Left lung (tissue), 14 donors: ENCODE measurements at places on chromosomes 2 and 18. TPM values are rescaled to one million over a fixed set of nuclear protein-coding genes. Genes with fewer than 3 reads are reported as not detected.

The NPPC gene
- polyA plus RNA-seq: not detected

The MEIS1 gene
- polyA plus RNA-seq: 193 TPM

The LYPD1 gene
- polyA plus RNA-seq: 1.3 TPM

The GRP gene
- polyA plus RNA-seq: 59.0 TPM

The RAMP1 gene
- 10.5 TPM for polyA plus RNA-seq

The COPS7B gene
- 68.8 TPM for polyA plus RNA-seq

The LHCGR gene
- not detected for polyA plus RNA-seq

The CTAGE1 gene
- polyA plus RNA-seq: not detected

The NEU2 gene
- polyA plus RNA-seq: not detected

The GMPPA gene
- polyA plus RNA-seq: 23.8 TPM

The MERTK gene
- polyA plus RNA-seq: 15.3 TPM

The XPO1 gene
- 349 TPM for polyA plus RNA-seq

The CABLES1 gene
- 84.0 TPM for polyA plus RNA-seq

The REV1 gene
- 77.9 TPM for polyA plus RNA-seq

The ANKRD44 gene
- 23.2 TPM for polyA plus RNA-seq

The NRP2 gene
- polyA plus RNA-seq: 56.9 TPM

The LCT gene
- polyA plus RNA-seq: 0.07 TPM
